Thymus (tissue), 14 donors: ENCODE measurements at places on chromosomes 13 and 19.
A peak's percentile ranks its signal among the peaks of the same experiment; 100 is the strongest.

GRCh38 chr19:6498294-6499036 lies 3.6 kb downstream of the TUBB4A start:
- DNase-seq, result no peak

DNA sequence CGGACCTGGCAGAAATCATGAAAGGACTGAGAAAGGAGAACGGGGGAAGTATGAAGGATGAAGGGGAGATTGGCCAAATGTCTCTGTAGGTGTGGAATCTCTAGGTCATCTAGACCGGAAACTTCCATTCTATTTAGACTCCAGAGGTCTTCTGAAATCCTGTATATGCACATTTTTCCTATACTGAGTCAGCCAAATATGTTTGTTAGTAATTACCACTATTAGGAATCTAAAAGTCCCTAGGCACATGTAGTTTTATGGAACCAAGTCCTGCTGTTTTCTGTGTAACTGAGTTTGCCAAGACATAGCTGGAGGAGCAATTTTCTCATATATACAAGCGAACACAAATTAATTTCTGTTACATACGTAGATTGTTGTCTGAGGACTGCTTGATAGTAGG lies 498.1 kb downstream of the GPC5 start:
- DNase-seq, result no peak

DNA sequence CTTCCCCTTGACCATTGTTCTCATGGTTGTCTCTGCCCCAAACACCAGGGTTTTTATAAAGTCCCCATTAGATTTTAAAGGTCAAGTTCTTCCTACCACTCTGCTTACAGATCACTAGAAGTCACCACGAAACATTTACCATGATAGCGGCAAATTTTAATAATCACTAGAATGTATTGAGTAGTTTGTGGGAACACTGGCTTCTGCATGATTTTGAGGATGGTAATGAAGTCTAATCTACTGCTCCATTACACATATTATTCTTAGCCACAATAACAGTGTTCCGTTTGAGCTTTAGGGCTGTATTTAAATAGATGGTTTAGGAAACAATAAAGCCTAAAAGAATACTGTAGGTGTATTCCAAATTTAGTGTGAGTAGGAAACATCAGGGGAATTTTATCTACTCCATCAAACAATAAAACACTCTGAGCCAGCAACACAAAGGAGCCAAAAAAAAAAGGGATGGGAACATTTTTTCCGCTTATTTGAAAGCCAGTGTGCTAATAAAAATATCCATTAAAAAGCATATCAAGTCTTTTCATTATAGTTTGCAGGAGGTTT lies 49.7 kb downstream of the KLF12 start:
- DNase-seq, result no peak

DNA sequence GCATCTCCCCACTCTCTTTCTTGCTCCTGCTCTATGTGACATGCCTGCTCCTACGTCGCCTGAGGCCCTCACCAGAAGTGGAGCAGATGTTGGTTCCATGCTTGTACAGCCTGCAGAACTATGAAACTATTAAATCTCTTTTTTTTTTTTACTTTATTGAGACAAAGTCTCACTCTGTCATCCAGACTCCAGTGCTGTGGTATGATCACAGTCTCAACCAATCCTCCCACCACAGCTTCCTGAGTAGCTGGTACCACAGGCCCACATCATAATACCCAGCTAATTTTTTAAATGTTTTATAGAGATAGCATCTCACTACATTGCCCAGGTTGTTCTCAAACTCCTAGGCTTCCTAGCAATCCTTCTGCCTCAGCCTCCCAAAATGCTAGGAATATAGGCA lies 1067.7 kb downstream of the PCDH9 start:
- DNase-seq, result no peak

- no peak for DNase-seq
Observed at GRCh38 chr13:51618626-51619025, 34.4 kb downstream of the WDFY2 start.

GRCh38 chr19:3135961-3136683 lies at the start of gene GNA15:
Gene GNA15 (plus strand): TSS chr19:3136033. CDS start chr19:3136451, 418 bp downstream.
- no peak for DNase-seq

GRCh38 chr13:54449922-54450321 lies 1421.3 kb downstream of the OLFM4 start:
- no peak for DNase-seq

- DNase-seq, result no peak
Observed at GRCh38 chr19:18014197-18014596, 6.2 kb downstream of the ARRDC2 start.

DNA sequence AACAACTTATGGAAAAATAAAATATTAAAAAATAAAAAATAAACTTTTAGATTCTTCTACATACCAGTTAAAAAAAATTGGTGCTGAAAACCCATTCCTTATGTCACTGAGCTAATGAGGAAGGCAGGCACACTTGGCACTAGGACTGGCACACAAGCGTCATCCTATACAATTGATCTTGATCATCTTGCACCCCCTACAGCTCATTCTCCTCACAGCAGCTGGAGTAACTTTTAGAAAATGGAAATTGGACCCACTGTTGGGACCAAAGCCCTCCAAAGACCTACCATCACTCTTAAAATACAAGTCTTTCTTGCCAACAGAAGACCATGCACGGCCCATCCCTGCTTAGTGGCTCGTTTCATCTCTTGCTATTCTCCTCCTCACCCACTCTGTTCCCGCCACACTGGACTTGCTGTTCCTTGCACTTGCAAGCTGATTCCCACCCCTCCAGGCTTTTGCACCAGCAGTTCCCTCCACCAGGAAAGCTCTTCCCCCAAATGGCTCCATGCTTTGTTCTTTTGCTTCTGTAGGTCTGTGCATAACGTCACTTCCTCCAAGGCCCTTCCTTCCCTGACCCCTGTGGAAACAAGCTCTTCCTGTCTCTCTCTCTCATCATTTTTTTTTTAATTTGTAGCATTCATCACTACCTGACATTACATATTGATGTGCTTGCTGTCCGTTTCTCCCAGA lies 11.6 kb downstream of the CTU1 start:
- DNase-seq, result no peak

GRCh38 chr19:17996826-17997316 lies 11.1 kb upstream of the ARRDC2 start:
- DNase-seq, result peak; percentile 66

- no peak for DNase-seq
Observed at GRCh38 chr19:907183-907853, 5.7 kb downstream of the R3HDM4 start.

DNA sequence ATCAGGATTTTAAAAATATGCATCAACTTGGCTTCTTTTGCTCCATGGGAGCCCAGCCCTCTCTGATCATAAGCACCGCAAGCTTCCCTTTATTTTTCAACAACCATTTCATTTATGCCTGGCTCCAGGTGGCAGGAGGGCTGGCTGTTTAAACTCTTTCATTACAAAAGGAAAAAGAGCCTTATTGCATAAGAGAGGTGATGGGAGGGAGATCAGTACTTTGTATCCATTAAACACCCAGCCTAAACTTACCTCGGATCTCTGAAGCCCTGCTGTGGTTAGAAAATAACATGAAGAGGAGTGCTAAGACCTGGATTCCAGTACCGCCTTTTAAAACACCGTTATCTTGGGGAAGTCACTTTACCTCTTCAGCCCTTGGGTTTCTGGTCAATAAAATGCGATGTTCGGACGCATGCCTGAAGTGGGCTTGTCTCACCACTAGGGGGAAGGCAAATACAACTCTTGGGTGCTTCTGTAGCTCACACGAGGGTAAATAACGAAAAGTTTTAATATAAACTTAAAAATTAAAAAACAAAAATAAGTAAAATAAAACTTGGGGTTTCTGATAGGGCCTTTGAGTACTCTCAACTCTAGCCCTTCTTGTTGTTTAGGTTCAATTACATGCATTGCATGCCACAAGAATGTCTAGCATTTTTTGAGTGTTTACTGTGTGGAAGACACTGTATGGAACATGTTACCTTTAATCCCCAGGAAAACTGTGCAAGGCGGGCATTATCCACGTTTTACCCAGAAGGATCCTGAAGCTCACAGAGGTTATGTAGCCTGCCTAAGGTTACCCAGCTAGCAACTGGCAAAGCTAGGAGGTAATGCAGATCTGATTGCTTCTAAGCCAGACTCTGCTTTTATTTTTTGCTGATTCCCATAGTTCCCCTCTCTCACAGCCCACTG lies 240.3 kb downstream of the LMO7 start:
- peak; percentile 70 for DNase-seq

DNA sequence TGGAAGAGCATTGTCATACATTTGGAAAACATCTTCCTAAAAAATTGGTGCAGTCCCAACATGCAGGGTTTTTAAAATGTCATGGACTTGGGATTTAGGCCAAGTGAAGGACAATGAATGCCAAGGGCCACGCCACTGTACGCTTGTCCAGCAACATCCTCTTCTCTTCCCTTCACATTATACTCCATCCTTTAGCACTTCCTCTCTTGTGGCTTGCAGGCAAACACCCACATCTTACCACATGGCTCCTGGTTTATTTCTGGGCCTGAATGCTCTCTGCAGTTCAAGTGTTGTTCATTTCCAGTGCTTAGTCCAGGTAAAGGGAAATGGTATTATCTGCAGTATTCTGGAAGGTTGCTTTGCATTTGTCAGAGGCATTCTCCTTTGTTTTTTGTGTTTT lies 45.0 kb downstream of the CBY2 start:
- DNase-seq, result no peak

GRCh38 chr13:102597029-102597961 lies 509 bp downstream of the TPP2 start:
- no peak for DNase-seq

DNA sequence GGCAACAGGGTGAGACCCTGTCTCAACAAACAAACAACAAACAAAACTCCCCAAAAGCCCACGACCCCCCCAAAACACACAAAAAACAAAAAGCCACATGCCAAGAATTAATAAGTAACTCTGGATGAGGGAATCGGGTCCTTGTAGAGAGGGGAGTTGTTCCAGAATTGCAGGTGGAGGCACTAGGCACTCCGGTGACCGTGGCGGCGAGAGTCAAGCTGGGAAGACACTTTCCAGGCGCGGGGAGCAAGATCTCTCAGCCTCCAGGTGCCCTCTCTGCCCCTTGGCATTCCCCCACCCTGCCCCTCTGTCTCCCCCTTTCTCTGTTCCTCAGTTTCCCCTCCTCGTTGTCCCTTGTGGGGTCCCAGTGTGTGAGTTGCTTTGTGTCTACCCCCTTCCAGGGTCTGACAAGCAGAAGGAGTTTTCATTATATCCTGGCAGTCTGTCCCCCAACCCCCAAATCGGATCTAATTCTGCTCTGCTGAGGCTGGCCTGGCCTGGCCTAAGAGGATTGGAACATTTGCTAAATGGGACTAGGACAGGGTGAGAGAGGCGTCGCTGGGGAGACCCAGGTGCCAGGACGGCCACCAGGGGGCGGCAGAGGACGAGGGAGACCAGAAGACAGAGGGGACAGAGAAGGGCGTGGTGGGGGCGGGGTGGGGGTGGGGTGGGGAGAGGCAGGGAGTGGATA lies 8.3 kb upstream of the CRX start:
- peak; percentile 21 for DNase-seq

DNA sequence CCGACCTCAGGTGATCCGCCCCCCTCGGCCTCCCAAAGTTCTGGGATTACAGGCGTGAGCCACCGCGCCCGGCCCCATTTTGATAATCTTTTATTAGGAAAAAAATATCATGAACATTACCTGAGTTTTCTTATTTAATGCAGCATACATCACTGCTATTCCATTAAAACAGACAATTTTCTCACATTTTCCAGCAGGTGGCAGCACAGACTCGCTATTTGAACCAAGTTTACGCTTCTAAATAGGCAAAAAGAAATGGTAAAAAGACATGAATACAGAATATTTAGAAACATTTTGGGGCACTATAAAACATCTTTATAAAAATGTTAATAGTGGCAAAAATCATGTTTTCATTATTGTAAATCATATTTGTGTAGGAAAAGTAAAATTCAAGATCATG lies 903.1 kb downstream of the SLITRK6 start:
- peak; percentile 36 for DNase-seq
